Dermis blood vessel endothelial cell (primary cell): ENCODE measurements at places on chromosomes 2 and 18. TPM values are rescaled to one million over a fixed set of nuclear protein-coding genes. Genes with fewer than 3 reads are reported as not detected.

DNA sequence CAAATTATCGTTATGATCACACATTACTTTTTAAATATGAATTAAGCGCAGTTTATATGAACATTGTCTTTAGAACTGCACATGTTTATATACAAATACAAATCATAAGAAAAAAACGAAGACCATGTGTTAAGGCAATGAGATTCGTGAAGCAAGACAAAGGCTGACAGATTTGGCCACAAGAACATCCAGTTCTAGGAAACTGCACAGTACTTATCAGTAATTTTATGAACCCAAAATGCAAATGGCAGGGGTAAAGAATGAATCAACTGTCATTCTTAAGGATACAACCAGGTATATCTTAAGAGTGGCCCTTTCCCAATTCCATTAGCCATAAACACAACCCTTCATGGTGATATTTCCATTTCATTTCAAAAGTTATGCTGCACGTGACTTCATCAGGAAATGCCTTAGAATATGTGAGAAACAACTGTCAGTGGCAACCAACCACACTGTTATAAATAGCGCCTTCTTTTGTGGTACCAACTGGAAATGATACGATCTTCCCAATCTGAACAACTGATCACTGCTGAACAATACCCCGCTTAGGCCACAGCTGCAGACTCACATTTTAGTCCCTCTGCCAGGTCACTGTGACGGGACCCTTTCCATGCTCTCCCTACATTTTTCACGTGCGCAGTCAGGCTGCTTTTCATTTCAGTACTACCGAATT lies 144.9 kb downstream of the L3MBTL4 start:
- DNase-seq = no peak

- peak; percentile 84 for DNase-seq
These were observed 47.5 kb upstream of the STAM2 start for GRCh38 chr2:152222975-152223637.

DNA sequence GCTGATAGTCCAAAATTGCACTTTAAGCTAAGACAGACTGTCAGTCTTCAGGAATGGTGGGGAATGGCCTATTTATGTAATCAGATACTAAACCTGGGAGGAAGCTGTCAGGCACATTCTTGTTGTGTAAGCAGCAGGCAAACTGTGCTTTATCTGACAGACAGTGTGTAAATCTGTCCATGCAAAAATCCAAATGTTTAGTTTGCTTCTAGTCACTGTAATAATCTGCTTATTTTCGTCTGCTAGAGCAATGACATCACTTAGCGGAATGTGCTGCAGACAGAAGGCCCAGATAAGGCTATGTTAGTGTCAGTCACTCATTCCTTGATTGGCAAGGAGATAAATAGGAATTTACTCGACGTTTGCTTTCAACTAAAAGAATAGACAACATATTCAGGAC lies 263.5 kb downstream of the ZNF407 start:
- DNase-seq = no peak

- no peak for DNase-seq
These were observed 18.2 kb upstream of the HES6 start for GRCh38 chr2:238257786-238258700.

DNA sequence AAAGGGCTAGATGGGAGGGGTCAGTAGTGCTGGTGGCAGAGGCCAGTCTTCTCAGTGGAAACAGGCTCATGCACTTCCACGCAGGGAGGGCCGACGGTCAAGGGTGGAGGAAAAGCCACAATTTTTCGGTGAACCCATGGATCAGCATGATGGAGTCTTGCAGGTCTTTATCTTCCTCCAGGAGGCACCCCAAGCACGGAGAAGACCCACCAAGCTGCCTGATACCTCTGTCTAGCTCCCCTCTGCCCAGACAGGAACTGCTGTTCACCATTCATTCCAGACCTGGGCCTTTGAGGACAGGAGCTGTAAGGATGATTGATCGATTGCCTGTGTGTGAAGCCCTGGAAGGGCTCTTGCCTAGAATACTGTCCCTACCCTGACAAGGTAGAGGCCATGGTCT lies 2.8 kb upstream of the LRRFIP1 start:
- DNase-seq = no peak

DNA sequence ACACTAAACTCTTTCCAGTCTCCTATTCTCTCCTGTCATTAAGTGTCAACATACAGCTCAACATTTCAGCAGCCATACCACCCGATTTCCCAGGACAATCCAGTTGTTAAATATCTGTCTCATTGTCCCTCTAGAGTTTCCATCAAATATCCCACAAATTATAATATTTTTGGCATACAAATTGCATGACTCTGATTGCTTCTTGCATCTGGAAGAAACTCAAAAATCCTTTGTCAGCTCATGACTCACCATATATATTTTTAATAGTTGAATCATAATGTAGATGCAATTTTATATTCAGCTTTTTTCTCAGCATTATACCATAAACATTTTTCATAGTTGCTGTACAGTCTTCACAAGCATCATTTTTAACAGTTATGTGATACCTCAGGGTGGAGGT lies 7.2 kb downstream of the SLC30A3 start:
- no peak for DNase-seq

DNA sequence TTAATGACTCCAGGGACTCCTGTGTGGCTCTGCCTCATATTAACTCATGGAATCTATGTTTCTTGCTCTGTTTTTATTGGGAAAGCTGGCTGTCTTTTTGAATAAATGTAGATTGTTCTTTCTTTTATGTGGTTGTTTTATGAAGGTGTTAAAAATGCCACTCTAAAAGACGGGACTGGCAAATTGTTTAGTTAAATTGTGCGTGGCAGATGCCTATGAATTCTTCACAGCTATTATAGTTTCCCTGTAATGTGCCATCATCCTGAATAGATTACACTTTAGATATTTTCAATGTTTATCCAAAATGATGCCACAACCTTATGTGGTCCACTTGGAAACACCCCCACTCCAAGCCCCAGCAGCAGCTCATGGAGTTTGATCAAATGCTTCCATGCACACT lies 149.7 kb downstream of the ST6GAL2 start:
- no peak for DNase-seq

DNA sequence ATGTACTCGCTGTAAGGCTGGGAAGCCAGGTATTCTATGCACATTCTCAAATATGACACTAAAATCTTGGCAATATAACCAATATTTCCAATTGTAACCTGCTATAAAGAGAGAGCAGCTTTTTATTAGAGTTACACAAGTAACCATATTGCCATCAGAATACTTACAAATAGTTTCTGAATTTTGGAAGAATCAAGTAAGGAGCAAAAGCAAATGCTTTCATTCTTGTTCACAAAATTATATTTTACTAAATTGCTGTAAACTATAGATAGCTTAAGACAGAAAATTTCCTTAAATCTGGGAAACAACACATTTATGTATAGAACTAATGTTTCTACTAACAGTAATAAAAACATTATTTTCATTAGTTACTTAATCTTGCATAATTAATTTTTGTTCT lies 77.2 kb downstream of the EFEMP1 start:
- no peak for DNase-seq

- no peak for DNase-seq
These were observed 239.5 kb upstream of the KLHL29 start for GRCh38 chr2:23145460-23145859.

DNA sequence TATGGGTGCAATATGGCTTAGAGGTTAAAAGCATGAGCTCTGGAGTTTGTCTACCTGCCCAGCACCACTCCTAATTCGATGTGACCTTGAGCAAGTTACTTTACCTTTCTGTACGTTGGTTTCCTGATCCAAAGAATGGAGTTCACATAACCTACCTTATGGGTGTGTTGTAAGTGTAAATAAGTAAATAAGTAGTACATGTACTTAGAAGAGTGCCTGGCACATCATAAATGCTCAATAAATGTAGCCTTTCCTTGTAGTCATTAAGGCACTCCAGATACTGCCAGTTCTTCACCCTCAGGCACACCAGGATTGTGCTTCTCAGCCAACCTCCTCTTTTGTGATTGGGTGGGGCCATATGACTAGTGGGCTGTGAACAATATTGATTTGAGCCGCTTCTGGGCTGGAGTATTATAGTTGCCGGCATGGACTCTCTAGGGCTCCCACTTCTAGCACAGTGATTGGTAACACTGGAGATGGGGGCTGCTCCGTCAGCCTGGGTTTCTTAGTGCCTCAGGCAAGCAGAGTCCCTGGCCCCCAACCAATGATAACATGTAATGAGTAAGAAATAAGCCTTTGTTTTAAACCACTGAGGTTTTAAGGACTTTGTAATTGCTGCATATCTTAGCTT lies 101.7 kb upstream of the NOSTRIN start:
- DNase-seq = no peak

- no peak for DNase-seq
These were observed 47.8 kb downstream of the HK2 start for GRCh38 chr2:74881626-74882298.

DNA sequence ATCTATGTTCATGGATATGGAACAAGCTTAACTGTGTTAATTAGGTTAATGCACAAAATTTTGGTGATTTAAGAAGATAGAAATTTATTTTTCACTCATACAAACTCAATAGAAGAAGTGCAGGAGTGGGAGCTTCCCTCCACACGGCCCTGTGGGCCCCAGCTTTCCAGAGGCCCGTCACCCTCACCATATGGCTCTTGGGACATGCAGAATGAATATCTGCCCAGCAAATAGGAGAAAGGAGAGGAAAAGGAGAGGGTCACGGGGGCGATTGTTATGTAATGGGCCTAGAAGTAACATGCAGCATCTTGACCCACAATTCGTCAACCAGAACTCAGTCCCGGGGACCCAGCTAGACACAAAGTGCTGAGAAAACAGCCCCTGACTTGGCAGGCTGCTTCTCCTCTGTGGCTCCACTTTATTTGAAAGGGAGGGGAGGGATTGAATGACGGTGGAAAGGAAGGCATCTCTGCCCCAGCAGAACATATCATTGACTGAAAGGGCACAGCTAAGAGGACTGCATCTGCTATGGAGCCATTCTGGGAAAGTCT lies 648.2 kb upstream of the ID2 start:
- no peak for DNase-seq

DNA sequence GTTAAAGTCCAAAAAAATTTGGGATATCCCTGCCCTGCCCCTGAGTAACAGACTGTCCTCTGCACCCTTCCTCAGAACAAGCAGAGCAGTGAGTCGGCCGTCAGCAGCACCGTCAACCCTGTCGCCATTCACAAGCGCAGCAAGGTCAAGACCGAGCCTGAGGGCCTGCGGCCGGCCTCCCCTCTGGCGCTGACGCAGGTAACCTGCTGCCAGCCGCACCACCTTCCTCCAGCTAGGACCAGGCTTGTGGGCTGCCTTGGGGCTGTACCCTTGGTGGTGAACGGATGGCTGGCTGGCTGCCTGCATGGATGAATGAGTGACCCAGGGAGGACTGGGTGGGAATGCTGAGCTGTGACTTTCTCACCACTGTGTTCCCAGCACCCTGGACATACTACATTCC lies 236.2 kb downstream of the GLI2 start:
- no peak for DNase-seq

DNA sequence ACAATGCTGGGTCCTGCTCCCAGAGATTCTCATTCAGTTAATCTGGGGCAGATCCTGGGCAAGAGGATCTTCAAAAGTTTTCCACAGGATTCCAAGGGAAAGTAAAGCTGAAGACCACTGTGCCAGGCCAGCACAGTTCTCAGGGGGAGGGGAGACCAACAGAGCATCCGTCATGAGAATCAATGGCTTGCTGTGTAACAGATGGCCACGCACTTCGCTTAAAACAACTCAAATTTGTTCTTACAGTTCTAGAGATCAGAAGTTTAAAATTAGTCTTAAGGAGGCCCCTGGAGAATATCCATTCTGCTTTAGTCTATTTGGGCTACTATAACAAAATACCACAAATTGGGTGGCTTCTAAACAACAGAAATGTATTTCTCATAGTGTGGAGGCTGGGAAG lies 17.4 kb upstream of the SEH1L start:
- no peak for DNase-seq

DNA sequence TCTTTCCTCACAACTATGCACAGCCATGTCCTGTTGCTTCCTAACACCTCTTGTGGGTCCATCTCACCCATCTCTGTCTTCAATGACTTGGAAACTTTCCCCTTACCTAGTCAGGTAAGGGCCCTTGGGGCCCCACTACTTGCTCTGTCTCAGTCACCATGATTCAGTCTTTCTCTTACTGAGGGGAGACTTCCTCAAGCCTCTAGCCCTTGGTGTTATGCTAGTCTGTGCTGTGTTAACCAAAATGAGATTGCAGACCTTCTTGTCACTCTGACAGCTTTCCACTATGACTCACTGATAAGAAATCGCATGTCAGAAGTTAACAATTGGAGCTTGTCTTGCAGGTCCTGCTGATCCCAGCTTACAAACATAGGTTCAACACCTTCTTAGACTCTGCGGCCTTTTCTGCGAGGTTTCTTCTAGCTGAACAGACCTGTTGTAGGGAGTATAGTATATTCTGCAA lies 65.3 kb downstream of the WDR75 start:
- peak; percentile 24 for DNase-seq

Gene DUSP2
- total RNA-seq = 0.34 and 0.98 TPM in 2 replicates

Gene SERPINB2
- not detected in 2 replicates for total RNA-seq

Gene GCG
- not detected in 2 replicates for total RNA-seq

Gene KYNU
- total RNA-seq = 0.17 TPM in 1 of 2 replicates, not detected in the other

Gene EFHD1
- 0.14 and 0.17 TPM in 2 replicates for total RNA-seq

Gene MDH1B
- 0.33 TPM in 1 of 2 replicates, not detected in the other for total RNA-seq
